Osteoblast (primary cell): ENCODE measurements at places on chromosomes 13 and 19.
A peak's percentile ranks its signal among the peaks of the same experiment; 100 is the strongest.

DNA sequence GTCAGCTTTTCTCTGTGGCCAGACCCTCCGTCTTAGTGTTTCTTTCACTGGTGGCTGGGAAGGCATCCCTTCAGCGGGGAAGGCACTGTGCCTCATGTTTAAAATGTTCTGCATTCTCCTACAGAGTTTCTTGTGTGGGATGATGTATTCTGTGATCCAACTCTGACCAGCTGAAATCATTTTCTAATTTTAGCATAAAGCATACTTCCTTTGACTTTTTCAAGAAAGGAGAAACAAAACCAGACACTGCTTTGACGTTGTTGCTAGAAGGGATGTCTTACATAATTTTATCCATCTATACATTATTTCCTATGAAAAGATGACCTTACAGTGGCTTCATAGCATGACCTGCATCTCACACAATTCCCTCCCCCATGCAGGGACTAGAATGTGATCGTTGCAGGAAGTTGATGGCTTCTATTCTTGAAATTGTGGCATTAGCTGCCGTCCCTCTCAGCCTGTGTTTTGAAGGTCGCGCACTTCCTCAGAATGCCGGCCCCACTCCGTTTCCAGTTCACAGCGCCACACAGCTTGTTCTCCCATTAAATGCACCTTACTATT is 38.6 kb upstream of the TEX29 start:
- DNase-seq, result peak; percentile 91

DNA sequence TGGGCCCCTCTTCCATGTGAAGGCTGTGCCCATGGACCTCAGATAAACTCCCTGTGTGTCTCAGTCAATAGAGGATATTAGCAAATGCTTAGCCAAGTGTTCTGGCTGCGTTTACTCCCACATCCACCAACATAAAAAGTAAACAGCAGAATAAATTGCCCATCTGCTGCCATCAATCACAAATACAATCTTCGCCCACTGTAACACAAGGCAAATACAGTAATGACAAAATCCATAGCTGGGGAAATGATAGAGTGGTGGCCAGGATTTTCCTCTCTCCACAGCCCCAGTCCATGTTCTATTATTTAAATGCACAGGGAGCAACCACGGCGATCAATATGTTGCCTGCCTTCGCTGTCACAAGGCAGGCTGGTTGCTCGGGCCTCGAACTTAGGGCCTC is 376.5 kb downstream of the UQCRFS1 start:
- DNase-seq, result no peak

DNA sequence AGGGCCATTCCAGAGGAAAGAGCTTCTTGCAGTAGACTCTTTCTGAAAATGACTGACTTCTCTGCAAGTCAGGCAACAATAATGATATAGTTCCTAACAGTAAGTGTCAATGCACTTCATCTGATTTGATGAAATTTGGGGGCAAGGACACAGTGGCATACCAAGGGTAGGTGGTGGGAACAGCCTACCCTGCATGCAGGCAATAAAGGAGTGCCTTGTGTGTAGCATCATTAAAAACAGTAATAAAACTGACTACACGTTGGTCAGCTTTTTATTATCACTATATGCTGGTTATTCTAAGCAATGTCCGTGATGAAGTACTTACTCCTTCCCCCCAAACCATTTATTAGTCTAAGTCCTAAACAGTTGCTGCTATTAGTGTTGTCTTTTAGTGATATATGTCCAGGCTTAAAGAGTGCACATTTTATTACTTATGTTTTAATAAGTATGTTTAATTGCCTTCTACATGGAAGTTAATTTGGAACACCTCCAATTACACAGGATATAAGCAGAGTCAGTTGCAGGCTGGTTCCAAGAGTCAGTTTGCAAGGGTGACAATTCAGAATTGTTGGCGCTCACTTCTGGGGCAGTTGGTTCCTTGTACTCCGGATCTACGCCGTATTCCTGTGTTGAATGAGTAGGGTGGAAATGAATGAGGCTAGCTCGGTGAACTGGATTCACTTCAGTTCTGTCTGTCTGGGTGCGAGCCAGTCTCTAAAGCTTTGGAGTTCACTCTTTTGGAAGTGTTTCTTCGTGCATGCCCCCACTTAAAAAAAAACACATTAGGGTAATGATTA is 84.0 kb downstream of the RGCC start:
- peak; percentile 76 for DNase-seq

GRCh38 chr19:18657590-18658365 is 20.9 kb downstream of the KLHL26 start:
- peak; percentile 99 for DNase-seq

GRCh38 chr19:5561559-5561958 is 6.2 kb downstream of the TINCR start:
- DNase-seq, result no peak

DNA sequence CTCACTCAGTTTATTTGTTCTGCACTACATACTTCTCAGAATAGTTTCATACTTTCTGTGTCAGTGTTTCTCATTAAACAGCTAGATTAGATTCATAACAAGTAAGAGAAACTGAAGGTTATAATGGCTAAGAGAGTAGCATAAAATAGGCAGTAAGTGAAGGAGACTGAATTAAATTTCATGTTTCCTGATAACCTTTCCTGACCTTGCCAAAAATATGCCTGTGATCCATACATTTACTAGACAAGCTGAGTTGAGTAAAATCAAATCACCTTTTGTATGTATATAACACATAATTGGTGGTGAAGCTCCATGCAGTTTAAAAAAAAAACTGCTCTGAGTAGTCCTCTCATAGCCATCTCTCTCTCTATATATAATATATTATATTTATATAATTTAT is 545.3 kb upstream of the PCDH20 start:
- no peak for DNase-seq

- DNase-seq, result peak; percentile 15
Observed at GRCh38 chr19:35742121-35742724, at the start of gene IGFLR1. Gene IGFLR1, minus strand, starts transcription at chr19:35742452. Its CDS starts 1,272 bp downstream, at chr19:35741180.

DNA sequence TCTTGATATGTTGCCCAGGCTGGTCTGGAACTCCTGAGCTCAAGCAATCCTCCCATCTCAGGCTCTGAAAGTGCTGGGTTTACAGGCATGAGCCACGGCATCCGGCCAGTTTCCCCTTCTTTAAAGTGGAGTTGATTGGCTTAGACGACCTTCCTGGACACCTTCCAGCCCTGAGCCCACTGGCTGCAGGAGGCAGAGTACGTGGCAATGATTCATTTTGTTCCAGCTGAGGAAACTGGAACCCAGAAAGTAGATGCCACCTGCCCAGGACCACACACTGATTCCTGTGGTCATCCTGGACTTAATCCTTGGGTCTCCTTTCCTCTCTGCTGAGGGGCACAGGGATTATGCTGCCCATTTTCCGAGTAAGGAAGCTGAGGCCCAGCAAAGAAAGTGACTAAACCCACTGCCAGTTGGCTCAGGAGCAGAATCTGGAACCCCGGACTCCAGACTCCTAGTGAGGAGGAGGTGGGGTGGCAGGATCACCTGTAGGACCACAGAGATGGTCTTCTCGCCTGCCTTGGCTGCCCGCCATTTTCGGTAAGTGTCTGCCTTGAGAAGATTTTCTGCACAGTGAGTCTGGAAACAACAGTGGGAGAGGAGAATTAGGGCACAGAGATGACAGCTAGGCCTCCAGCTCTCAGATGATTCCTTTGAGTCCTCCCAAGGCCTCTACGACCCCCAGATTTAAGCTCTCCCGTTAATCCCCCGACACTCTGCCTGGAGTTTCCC is 737 bp downstream of the XRCC1 start:
- peak; percentile 60 for DNase-seq

DNA sequence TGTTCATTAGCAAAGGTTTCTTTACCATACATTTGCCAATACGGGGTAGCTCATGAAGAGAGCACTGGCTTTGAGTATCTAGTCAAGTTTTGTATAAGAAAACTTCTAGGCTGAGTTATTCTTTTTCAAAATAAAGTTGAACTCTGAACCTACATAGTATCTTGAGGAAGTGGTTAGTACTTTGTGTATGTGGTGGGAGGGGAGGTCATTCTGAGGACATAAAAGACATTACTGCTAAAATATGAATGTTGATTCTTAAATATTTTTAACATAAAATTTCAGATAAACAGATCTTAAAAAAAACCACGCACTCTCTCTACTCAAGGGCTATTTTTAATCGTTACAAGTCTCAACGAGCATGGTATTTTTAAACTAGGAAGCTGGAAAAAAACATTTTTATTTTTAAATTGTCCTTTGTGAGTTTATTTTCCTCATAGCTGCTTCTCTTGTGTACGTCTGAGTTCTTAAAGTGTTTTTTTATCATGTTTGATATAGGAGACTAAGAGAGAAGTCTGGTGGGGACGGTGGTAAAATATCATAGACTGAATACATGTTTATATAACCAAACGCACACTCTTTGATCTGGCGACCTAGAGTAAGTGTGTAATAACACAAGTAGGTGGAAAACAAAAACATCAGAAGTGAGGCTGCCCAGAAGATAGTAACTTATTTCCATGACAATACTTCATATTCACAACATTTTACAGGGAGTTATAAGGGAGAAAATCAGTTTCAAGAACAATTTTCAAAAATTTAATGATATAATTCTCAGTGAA is 118.0 kb upstream of the POSTN start:
- no peak for DNase-seq

GRCh38 chr13:33069365-33069764 is 53.1 kb downstream of the KL start:
- DNase-seq, result no peak

DNA sequence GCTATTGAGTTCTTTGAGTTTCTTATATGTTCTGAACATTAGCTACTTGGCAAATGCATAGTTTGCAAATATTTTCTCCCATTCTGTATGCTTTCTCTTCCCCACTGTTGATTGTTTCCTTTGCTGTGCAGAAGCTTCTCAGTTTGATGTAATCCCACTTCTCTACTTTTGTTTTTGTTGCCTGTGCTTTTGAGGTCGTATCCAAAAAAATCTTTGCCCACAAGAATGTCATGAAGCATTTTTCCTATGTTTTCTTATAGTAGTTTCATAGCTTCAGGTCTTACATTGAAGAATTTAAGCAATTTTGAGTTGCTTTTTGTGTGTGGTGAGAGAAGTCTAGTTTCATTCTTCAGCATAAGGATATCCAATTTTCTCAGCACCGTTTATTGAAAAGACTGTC is 536.7 kb upstream of the ARGLU1 start:
- DNase-seq, result no peak

- DNase-seq, result no peak
Observed at GRCh38 chr13:61466280-61466679, 50.6 kb upstream of the PCDH20 start.

DNA sequence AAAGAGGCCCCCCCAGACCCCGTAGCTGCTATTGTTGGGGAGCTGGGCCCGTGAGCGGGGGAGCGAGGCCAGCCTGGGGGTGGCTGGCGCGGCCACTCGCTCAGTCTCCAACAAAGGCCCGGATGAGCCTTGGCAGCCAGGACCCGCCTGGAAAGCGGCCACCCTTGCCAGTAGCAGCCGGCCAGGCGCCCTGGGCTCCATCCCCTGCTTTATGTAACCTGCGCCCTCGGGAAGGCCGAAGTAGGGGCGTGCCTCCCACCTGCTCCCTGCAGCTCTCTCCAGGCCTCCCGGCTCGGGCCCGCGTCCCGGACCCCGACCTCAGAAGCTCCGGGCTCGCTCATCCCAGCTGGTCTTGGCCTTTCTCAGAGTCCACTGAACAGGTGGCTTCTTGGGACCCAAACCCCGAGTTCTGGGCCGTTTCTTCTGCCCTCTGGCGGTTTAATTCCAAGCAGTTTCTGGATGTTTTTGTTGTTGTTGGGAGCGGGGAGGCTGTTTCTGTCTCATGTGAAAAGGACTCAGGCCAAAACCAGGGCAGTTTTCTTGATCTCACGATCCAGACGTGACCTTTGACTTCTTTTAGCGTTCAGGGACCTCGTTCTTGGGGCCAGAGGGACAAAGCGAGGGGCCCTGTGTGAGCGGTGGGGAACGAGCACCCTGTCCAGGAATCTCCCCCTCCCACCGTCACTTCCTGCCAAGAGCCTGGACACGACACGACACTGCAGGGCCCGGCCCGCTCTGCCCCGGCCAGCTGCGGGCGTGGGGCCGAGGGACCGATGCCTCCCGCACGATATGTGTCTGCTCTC is 1.2 kb downstream of the CDC34 start:
- peak; percentile 99 for DNase-seq

- DNase-seq, result no peak
Observed at GRCh38 chr13:111344471-111345191, 24.2 kb downstream of the TEX29 start.

GRCh38 chr19:18464646-18465045 is 26.7 kb upstream of the ISYNA1 start:
- DNase-seq, result peak; percentile 98

DNA sequence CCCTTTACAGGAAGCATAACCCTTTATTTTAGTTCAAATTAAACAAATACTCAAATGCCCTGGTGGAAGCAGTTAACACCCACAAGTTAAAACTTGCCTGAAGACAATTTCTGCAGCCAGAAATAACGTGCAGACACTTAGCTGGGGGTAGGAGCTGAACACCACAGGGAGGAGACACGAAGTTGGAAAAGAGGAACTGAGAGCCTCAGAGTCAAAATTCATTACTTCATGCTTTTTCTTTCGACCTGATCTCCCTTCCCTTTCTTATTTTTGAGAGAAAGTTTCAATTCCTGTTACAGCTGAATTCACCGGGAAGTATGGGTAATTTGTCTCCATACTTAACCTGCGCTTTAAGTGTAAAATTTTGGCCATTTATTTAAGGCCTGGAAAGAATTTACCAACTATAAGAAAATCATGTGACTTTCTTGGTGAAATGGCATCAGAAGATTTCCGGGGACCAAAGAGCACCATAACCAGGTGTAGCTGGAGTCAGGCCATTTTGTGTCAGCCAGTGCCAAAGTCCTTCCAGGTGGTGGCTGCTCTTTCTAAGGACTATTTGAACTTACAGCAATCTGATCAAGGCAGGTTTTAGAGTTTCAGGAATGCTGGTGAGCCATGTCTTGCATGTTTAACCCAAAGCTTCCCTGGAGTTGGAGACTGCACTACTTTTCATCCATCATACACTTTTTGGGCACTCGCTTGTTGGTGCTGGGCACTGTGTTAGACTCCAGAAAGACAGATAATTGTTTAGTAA is 46.5 kb upstream of the RCBTB2 start:
- DNase-seq, result no peak

DNA sequence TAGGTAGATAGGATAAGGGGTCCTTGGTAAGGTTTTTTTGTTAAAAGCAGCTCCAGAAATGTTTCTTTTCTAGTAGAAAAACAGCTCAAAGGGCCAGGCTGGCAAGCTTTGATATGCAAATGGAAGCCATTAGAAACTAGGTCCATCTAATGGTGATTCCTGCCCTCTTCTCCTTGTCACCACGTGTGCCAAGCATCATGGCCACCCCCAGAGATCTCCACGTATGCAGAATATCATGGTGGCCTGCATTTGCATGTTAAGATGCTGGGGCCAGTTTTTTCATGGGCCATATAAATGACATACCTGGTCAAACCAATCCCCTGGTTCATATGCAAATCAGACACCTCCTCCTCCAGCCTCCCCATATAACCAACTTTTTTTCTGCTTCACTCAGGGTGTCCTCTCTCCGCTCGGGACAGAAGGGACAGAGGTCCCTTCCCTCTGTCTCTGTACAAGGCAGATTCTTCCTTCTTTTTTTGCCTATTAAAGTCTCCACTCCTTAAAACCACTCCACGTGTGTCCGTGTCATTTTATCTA is 1335.9 kb downstream of the UQCRFS1 start:
- DNase-seq, result peak; percentile 8

- no peak for DNase-seq
Observed at GRCh38 chr13:67855741-67856238, 625.7 kb upstream of the PCDH9 start.

GRCh38 chr13:38868870-38869269 is 121.8 kb downstream of the STOML3 start:
- no peak for DNase-seq
